AG09309 (cell line): ENCODE measurements at places on chromosomes 1 and 21.

DNA sequence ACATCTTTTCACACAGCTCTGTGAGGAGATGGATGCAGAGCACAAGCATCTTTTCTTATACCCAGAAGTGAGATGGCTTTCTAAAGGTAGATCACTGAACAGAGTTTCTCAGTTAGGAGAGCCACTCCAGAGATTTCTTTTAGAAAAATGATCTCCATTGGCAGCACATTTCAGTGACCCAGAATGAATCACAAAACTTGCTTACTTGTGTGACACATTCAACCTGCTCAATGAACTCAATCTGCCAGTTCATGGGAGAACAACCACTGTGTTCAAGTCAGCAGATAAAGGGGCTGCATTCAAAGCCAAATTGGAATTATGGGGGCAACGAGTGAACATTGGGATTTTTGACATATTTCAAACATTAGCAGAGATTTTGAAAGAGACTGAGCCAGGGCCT is 78.3 kb downstream of the UCHL5 start:
- no peak for DNase-seq

- DNase-seq, result no peak
Measured at GRCh38 chr1:158059984-158060383, 66.5 kb downstream of the KIRREL1 start.

DNA sequence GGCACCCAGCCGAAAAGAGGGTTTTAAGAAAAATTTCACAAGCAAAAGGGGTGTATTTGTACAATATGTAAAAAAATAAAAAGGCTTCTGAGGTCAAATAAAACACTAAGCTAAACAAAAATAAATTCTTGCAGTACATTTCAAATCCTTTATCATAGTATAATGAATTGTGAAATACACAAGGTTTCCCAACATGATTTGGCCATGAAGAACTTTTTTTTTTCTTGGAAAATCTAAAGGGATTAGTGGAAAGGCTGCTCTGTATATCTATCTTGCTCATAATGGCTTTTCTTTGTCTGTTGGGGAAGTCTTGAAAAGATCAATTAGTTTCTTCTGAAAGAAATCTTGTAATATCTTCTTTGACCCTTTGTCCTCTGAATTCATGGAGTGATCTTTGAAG is 593.4 kb downstream of the PLPP3 start:
- DNase-seq, result peak; percentile 37

- peak; percentile 70 for DNase-seq
Measured at GRCh38 chr1:55631509-55631908, 416.3 kb upstream of the USP24 start.

GRCh38 chr1:88763649-88764406 is 79.8 kb downstream of the PKN2 start:
- peak; percentile 41 for DNase-seq
